ENCODE measurements at places on chromosomes 13 and 19.

DNA sequence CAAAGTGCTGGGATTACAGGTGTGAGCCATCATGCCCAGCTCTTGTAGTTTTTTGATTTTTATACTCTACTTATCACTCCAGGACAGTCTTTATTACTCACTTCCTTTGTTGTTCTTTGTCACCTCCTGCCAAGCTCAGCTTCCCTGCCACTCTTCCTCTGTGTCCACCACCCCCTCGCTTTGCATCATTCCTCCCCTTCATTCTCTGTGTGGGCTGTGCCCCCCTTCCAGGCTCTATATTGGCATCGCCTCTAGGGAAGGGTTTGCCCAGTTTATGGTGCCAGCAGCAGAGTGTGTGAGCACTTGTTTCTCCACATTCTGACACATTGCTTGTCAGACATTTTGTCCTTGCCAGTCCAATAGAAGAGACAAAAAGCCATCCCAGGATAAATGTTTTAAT is 15.1 kb downstream of the ZNF302 start:
- DNase-seq: no peak

GRCh38 chr13:24060993-24061392 is 99.5 kb upstream of the SPATA13 start:
- no peak for DNase-seq

DNA sequence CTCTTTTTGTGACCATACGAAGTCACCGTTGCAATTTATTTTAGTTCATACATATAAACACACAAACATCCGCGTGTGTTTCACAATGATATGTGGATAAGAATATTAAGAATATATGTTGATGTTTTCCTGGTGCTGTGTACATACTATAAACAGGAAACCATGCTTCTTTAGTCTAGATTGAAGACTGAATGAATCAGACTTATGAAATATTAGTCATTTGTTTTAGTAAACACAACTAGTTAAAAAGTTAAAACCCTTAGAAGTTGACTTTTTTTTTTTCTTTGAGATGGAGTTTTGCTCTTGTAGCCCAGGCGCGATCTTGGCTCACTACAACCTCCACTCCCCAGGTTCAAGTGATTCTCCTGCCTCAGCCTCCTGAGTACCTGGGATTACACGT is 257.7 kb downstream of the DACH1 start:
- no peak for DNase-seq

DNA sequence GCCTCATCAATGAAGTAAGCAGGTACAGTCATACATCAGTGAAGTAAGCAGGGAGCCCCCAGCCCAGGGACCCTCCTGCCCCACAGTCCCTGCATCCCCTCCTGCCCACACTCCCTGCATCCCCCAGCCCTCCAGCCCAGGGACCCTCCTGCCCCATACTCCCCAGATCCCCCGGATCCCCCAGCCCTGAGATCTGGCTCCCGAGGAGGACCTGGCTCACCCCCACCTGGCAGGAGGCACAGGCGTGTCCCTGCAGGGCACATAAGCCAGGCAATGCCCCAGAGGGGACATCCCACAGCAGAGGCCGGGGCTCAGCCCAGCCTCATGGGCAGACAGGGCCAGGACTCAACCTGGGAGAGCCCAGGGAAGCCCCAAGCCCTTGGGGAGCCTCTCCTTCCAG is 53.6 kb upstream of the TPM4 start:
- no peak for DNase-seq

- no peak for DNase-seq
Measured at GRCh38 chr19:31352782-31353651, 3.8 kb upstream of the TSHZ3 start.

DNA sequence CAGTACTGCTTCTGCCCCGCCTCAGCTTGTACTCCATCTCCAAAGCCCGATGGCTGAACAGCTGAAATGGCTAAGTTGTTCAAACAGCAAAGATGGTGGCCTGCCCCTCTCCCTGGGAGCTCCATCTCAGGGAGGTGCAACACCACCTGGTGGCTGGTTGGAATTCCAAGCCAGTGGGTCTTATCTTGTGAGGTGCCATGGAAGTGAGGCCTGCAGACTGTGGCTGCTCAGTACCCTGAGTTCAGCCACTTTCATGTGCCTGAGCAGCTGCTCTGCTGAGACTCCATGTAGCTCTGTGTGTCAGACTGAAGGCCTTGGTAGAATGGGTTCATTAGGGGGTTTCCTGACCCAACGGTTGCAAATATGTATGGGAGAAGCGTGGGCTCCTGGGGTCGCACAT is 67.3 kb upstream of the SPRY2 start:
- DNase-seq: no peak

DNA sequence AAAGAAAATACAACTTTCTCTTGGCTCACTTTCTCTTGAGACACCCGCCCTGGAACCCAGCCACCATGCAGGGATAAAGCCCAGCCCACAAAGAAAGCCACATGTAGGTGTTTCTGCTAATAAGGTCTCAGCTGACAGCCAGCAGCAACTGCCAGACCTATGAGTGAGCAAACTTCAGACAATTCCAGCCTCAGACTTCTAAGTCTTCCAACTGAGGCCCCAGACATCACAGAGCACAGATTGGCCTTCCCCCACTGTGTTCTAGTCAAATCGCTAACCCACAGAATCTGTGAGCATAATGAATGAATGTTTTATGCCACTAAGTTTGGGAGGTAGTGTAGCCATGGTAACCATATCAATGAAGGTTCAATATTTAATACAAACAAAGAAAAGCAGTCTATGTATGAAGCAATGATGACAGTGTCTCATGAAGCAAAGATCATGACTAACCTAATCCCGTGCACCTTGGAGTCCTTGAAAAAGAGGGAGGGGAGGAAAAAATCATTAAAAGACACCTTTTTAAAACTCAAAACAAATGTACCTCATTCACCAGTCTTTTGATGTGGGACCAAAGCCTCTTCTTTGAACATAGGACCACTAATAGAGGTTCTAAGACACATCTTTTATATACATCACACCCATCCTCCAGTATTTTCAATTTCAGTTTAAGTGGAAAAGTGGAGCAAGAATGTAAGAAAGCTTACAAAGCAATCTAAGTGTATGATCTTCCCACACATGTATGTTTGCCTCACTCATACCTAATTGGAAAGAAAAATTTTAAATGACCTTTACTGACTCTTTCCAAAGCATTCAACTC is 6.2 kb downstream of the MRPS31 start:
- DNase-seq: no peak

DNA sequence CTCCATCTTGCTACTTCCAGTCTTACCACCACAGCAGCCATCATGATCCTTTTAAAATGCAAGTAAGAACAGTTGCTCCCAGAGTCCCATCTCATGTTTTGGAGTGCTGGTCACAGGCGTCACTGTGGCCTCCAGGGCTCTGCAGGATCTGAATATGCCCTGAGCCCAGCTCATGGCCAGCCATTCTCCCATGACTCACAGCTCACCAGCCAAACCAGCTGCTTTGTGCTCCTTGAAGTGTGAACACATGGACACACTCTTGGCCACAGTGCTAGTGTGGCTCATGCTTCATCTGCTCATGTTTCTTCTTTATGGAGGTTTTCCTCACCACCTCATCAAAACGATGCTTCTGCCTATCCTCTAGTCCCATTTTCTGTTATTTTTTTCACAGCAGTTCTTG is 466.5 kb downstream of the UQCRFS1 start:
- DNase-seq: no peak

GRCh38 chr19:43311706-43312105 is 41.8 kb upstream of the CD177 start:
- no peak for DNase-seq

DNA sequence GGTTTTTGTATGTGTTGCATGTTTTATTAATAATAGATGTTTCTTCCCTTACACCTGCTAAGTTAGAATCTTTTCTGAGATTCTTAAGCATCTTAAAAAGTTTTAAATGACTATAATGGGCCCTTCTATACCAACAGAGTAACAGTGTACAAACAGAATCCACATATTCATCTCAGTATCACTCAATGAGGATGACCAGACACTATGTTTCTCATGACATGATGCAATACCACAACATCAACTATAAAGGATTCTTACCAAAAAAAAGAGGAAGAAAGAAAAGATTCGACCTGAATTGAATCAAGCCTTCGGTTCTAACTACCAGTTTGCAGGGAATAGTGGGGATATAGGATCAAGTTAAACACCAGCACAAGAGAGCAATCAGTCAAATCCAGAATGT is 56.5 kb downstream of the INTS6 start:
- DNase-seq: no peak

- DNase-seq: no peak
Measured at GRCh38 chr13:102235689-102236088, 166.2 kb downstream of the FGF14 start.

GRCh38 chr13:44814836-44815235 is 174.4 kb downstream of the NUFIP1 start:
- no peak for DNase-seq

DNA sequence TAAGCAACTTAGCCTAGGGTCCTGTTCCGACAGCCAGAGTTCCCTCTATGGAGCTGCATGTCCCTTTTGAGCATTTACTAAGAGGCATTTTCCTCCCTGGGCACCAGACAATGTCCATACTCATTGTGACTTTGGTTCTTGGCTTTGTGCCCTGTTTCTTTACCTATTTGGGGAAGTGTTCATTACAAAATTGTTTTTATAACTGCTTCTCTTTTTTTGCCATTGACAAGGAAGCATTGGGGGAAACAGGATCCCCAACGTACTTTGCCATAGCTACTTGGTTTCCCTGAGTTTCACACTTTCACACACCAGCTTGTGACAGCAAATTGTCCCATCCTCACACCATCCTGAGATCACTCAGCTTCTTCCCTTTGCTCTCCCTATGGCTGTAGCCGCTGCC is 81.1 kb upstream of the SIAH3 start:
- DNase-seq: no peak

GRCh38 chr19:57241176-57241575 is 744 bp downstream of the ZNF805 start:
- no peak for DNase-seq

DNA sequence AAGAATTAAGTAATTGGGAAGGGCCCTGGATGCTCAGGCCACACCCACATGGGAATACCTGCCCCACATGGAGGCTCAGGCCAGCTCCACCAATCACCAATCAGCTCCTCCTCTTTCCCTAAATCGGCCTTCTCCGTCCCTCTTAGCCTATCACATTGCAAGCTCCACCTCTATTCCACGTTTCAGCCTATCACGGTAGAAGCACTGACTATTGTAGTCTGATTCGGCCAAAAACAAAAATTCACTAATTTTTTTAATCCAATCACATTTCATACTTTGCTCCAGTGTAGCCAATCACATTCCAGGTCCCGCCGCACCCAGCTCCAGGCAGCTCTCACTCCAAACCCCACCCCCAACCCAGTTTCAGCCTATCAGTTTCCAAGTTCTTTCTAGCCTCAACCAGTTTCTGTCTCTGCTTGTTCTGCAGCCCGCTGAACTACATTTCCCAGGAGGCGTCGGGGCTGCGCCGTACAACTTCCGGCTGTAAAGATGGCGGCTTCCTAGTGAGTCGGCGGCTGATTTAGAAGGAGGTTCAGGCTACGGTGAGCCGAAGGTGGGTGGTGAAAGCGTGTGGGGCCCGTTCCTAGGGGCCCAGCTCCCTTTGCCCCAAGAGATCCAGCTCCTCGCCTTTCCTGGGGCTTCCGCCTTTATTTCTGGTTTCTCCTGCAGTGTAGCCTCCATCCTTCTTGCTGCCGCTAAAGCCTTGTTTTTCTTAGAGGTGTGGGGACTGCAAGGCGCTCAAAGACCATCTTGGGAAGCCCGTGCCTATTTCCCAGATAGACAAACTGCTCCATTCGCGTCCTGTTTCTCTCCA is at the start of gene BABAM1:
TSS of gene BABAM1 (plus strand) at position 469 of the 814 bp plus-strand sequence. CDS start 1,364 bp downstream, outside the sequence.
- peak; percentile 97 for DNase-seq

DNA sequence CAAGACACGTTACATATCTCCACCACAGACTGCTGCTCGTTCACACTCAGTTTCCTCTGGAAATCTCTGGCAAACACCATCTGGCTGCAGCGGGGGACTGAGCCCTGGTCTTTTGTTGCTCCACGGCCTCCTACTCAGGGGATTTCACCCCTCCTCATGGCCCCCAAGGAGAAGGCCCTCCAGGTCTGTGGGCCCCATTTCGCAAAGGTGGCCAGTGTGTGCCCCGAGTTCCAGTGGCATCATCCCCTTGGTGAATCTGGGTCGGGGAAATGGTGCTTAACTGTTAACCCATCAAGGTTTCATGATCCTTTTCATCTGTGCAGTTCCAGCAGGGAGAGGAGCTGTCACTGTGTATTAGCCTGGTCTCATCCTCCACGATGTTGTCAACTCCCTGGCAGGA is 235.4 kb upstream of the MAB21L1 start:
- DNase-seq: no peak

- no peak for DNase-seq
Measured at GRCh38 chr13:99227909-99228688, 27.4 kb downstream of the UBAC2 start.

DNA sequence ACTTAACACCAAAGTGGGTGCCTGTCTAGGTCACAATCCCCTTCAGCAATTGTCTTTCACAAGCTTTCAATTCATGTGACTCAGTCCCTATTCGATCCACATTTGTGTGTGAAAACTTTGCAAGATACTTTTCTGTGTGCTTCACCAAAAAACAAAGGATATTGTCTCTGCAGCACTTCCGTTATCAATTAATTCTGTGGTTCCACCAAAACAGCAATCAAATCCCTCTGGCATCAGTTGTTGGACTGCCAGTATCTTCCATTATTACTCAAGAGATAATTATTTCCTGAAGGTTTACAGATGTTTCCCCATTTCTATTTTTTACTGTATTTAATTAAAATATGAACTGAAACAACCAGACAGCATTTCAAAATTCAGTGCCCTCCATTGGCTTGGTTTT is 481.4 kb downstream of the SUCLA2 start:
- no peak for DNase-seq

DNA sequence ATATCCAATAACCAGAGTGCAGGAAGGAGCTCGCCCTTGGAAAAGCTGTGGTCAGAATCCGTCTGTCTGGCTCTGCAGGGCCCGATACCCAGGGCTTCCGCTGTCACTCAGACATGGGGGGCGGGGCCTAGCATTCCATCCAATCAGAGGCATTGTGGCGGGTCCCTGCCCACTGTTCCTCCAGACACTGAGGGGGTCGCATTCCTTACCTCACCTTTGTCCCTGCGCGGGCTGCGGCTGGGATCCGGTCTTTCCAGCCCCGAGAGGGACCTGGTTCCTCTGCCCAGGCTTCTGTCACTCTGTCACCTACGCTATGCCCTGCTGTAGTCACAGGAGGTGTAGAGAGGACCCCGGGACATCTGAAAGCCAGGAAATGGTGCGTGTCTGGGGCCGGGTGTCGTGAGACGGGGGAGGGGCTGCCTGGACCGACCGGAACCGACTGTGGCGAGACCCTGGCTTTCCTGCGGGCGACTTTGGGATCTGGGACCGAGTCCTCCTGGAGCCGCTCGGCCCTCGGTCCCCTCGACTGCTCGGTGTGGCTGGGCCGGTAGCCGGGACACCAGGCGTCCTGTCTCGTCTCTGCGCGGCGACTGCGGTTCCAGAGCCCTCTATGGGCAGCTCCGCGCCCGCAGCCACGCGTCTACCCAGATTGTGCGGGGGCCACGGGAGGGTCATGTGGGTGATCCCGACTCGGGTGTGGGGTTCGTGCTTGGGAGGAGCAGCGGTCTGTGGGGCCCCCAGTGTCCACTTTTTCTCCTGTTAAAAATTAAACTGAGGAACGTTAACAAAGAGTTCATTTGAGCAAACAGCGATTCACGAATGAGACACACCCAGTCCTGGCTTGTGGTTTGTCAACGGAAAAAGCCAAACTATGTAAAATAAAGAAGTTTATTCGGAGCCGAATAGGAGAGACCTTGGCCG is at the start of gene ZNF69:
TSS of gene ZNF69 (plus strand) at position 172 of the 921 bp plus-strand sequence. CDS start at position 314, 142 bp downstream.
- DNase-seq: peak; percentile 51
